ENCODE measurements at places on chromosomes 11 and 22.

GRCh38 chr11:82229341-82229740 lies 504.3 kb downstream of the FAM181B start:
- DNase-seq: no peak

DNA sequence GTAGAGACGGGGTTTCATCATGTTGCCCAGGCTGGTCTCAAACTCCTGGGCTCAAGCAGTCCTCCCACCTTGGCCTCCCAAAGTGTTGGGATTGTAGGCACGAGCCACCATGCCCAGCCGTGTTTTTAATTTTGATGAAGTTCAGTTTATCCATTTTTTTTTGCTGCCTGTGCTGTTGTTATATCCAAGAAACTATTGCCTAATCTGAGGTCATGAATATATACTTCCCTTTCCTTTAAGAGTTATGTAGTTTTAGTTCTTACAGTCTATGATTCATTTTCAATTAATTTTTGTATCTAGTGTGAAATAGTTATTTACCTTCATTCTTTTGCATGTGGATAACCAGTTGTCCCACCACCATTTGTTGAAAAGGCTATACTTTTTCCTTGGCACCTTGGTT lies 50.3 kb upstream of the SORL1-AS1 start:
- DNase-seq: no peak

DNA sequence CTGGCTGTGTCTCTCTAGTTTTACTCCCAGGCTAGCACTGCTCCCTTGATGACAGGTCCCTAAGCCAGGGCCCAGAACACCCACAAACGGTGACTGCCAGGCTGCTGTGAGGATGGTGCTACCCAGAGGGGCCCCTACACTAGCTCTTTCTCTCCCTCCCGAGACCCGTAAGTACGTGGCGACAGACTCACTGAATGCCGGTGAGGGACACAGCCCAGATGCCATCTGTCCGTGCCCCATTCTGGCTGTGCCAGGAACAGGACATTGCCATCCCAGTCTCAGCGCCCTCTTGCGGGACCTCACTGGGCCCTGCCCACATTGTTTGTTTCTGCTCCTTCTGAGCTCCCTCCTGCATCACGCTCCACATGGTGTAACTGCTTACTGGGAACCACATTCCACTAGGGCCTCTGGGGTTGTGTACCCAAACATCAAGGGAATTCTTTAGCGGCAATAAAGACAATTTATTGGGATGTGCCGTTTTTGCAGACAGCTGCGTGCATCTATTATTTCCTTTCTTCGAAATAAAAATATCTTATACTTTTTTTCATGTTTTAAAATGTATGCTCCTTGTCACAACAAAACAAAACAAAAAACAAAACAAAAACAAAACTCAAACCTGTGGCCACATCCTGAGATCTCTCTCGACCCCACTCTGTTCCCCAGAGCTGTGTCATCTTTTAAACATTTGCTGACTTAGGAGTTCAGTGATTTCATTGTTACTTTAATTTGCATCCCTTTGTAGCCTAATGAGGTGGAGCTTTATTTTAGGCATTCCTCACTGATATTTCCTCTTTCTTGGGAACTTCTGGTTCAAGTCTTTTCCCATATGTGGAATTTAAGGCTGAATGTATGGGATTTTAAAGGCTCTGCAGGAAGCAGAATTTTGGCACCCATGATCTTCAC lies 4.4 kb upstream of the TPCN2 start:
- no peak for DNase-seq

GRCh38 chr22:38864361-38865191 lies 7.4 kb downstream of the CBX6 start:
- DNase-seq: no peak

DNA sequence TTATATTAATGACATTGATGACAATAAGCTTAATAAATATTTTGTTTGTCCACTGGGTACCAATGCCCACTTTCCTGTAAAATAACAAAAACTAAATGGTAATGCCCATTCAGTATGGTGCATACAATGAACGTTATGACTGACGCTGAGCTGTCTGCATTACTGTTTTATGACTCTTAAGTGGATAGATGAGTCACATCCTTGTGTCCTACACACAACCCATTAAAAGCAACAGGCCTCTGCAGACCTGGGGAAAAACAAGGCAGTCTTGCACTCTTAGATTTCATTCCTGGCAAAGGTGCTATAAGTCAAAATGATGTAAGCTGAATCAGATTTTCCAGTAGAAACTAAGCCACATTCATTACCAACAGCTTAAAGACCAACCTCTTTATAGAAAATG lies 176.3 kb upstream of the TMEM45B start:
- no peak for DNase-seq

DNA sequence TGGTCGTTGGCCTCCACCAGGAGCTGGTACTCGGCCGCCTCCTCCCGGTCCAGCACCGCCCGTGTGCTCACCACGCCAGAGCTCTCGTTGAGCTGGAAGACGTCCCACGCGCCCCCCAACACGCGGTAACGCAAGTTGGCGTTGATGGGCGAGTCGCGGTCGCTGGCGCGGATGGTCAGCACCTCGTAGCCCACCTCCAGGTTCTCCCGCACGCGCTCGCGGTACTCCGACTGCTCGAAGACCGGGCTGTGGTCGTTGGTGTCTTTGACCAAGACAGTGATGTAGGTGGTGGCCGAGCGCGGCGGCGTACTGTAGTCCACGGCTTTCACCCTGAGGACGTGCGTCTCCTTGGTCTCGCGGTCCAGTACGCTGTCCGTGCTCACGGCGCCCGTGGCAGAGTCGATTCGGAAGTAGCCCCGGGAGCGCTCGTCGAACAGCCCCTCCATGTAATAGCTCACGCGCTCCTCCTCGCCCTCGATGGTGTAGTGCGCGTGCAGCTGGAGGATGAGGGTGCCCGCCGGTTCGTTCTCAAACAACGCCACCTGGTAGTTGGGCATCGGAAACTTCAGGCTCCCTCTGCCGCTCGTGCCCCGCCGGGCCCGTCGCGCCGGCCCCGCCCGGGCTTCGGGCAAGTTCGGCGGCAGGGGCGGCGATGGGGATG lies 1.4 kb downstream of the CELSR1 start:
- no peak for DNase-seq

- no peak for DNase-seq
These were observed 87.8 kb downstream of the MYEOV start for GRCh38 chr11:69381681-69382130.

- no peak for DNase-seq
These were observed 3.4 kb downstream of the PANX2 start for GRCh38 chr22:50173983-50174355.

GRCh38 chr22:35479985-35480550 lies 60.6 kb upstream of the RASD2 start:
- DNase-seq: no peak

DNA sequence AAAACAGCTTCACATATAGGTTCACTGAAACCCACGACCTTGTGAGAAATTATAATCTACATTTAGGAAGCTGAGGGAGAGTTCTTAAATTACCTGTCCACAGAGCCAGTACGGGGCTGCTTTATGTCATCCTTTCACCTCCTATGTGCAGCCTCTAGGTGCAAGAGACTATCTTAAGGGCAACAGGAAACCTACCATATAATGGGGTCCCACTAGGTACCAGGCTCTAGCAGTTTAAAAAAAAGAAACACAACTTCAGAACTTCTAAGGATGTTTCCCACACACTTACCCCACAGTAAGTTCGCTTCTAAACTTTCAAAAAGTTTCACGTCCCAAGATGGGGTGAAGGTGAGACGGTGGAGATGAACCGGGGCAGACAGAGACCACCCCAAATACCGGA lies 573 bp downstream of the STK33 start:
- DNase-seq: no peak

DNA sequence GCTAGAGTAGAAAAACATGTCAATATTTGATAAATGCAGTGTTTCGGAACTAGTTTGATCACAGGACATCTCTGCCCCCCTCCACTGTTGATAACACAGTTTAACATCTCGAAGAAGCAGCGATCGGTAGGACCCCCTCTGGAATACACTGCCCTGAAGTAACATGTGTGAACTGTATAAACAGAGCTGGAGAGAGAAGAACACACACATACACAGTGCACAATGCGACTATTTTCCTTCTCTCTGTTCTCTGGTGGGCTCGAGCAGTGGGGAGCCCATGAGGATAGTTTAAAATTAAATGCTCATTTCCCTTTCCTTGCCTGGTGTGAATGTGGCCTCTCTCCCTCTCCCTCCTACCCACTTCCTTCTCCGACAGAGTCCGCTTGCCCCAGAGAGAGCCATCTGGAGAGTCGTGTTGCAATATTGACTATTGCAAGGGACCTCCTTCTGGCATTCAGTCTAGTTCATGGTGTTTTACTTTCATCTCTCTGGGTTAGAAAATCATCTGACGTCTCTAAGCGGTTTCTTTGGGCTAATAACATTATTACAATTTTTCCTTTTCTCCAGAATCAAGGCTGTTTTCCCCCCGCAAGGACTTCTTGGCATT lies 51.6 kb upstream of the BARX2 start:
- DNase-seq: no peak

DNA sequence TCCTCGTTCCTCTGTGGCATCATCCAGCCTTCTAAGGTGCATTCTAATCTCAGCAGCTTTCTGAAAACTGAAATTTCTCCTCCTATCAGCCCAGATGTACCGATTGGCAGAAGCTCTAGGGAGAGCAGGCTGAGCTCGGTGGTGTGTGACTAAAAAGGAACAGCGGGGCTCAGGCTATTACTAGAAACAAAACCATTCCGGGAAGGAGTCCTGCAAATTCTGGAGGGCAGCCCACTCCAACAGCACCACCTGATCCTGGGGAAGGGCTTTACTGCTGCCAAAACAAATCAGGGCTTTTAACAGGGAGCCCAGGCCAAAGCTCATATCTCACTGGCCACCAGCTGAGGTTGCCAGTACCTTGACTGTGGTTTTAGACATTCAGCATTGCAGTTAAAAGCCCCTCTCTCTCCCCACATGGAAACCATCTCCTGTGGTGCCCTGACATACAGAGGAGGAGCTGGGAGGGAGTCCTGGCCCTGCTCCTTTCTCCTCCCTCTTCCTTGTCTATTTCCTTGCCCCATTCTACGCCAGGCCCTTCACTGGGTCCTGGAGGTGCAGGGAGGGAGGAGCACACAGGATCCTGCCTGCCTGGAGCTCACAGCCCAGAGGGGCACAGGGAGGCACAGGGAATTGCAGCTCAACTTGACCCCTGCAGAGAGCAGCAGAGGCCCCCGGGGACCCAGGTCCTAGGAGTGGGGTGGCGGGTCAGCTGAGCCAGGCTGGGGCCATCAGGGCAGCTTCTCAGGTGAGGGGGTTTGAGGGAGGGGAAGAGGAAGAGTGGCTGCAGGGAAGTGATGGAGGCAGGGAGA lies 889 bp downstream of the PLAAT4 start:
- no peak for DNase-seq

- DNase-seq: no peak
These were observed 13.7 kb downstream of the APBB1 start for GRCh38 chr11:6405052-6405667.

GRCh38 chr22:49763138-49763537 lies 64.5 kb downstream of the BRD1 start:
- no peak for DNase-seq

All from GM12891 (cell line).